ENCODE measurements at places on chromosomes 5 and 9.

GRCh38 chr9:13436591-13436990 lies 157.1 kb upstream of the MPDZ start:
- DNase-seq = no peak
- no peaks in the 10 kb centered on the region for H3K36me3 ChIP-seq
- no peak overlapping the region for H3K27ac ChIP-seq
- no peaks in the 10 kb centered on the region for H3K27me3 ChIP-seq

- no peaks in the 10 kb centered on the region for H3K27me3 ChIP-seq
- no peak overlapping the region for H3K4me3 ChIP-seq
- peak overlapping the region; percentile 82 for H3K27ac ChIP-seq
- no peak for DNase-seq
- H3K36me3 ChIP-seq = no peaks in the 10 kb centered on the region
Measured at GRCh38 chr9:14203356-14204056, 110.4 kb downstream of the NFIB start.

DNA sequence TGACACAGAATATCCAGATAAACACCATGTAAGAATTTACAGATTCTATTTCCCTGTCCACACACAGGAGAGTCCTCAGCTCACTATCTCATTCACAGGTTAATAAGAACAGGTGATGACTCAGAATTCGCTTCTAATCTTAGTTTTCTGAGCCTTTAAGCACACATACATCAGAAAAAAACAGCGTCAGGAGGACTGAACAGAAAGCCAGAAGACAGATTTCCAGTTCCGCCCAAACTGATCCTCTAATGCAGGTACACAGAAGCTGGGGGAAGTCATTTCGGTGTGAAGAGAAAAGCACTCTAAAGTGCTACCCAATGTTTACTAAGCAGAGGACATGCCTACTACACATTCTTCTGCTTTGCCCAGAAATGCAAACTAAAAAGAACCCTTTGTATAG lies 1.6 kb downstream of the CEMIP2 start:
- no peak overlapping the region for H3K27ac ChIP-seq
- H3K4me1 ChIP-seq = peaks cover 31% of the 10 kb centered on the region
- DNase-seq = no peak
- no peaks in the 10 kb centered on the region for H3K36me3 ChIP-seq

DNA sequence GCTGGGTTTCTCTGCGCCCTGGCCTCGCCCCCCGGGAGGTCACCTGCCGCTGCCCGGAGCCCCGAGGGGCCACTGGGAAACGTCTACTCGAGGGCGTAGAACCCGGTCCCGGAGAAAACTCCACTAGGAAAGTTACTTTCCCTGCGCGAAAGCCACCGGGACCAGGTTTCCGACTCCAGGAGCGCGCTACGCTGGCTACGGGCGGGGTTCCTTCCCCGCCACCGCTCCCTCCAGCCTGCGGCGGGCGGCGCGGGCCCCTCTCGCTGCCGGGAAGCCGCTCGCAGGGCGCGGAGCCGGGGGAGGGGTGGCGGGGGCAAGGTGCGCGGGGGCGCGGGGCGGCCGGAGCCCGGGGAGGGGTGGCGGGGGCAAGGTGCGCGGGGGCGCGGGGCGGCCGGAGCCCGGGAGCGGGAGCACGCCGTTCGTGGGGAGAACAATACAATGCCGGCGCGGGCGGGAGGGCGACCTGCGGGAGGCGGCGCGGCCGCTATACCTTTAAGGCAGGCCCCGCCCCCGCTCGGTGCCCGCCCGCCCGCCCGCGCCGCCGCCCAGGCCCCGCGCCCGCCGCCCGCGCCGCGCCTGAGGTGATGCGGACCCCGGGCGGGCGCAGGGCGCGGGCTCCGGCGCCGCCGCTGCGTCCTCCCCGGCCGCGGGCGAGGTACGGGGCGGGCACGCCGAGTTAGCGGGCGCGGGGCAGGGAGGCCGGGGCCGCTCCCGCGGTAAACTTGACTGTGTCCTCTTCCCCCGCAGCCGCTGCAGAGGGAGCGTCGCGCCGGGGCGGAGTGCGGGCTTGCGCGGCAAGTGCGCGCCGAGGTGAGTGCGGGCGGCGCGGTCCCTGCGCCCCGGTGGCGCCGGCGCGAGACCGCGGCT lies 278.1 kb downstream of the AOPEP start:
- peaks cover 9% of the 10 kb centered on the region for H3K4me1 ChIP-seq
- H3K27me3 ChIP-seq = peaks cover 13% of the 10 kb centered on the region
- peak overlapping the region; percentile 99 for H3K27ac ChIP-seq
